LNCaP clone FGC (cell line): ENCODE measurements at places on chromosomes 5 and 9.

DNA sequence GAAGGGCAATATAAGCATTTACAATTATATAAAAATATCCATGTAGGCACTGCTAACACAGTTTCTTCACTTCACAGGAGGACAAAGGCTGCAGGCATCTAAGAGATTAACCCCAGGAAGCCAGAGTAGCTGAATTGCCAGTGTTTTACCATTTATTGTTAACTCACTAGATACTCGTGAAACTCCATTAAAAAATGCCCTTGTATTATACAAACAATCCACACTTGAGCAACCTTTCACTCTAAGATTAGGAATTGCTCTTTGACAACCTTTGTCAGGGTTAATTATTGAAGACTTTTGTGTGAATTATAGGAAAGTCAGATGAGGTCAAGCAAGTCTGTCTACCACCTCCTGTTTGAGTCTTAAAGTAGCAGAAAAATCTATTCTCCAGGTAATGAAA is 317.8 kb downstream of the ADGRV1 start:
- DNase-seq: no peak

DNA sequence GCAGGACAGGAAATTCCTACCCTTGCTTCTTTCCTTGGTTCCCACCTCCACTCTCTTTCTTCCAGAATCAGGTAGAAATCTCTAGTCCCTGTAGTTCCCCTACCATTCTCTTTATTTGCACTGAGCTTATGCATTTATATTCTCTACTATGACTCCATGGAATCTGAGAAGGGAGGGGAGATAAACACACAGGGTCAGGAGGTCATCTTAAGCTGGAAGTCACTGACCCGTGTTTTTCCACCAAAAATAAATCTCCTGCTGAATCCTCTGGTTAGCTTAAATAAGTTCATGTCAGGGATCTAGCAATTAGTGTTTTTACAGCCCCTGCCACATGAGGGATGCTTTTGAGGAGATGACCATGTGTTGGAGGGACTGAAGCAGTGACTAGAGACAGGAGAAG is 3.7 kb downstream of the ACTL7B start:
- DNase-seq: no peak

DNA sequence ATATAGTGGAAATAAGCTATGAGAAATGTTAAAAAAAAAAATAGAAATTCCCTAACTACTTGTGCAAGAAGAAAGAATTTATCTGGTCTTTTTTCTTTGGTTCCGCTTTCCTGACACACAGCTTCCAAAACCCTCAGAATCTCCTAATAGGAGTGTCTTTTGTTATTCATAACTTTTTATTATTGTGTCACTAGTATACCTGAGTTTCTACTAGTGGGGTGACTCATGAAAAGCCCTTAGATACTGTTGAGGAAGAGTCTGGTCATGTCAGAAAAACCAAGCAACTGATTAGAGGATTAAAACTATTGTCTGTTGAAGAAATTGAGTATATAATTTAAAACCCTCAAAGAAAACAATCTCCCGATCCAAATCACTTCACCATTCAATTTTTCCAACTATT is 152.8 kb upstream of the IFNE start:
- DNase-seq: no peak

- DNase-seq: no peak
Observed at GRCh38 chr5:158700231-158701006, 399.3 kb downstream of the EBF1 start.

DNA sequence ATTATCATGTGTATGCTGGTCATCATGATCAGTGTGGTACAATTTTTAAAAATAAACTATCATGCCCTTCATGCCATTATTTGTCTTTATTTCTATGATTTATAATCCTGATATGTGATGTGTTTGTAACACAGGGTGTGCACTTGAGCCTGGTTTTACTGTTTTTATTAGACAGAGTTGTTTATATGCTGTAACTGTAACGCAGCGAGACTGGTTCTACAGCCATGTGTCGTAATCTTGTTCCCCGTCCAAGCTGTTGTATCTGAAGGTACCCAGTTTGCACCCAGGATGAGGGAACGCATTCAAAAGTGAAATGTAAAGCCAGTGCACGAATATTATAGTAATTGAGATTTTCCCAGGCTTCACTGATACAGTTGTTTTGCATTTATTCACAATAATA is 28.2 kb downstream of the SNX18 start:
- peak; percentile 72 for DNase-seq

- DNase-seq: no peak
Observed at GRCh38 chr9:125997196-125997823, 250.1 kb downstream of the PBX3 start.
